ENCODE measurements at places on chromosomes 5 and 9. TPM values are rescaled to one million over a fixed set of nuclear protein-coding genes. Genes with fewer than 3 reads are reported as not detected.

SPATA31D1 gene
- total RNA-seq: not detected

STC2 gene
- 3.5 TPM for total RNA-seq

PCDHA9 gene
- total RNA-seq: 0.04 TPM

MEF2C gene
- total RNA-seq: 109 TPM

PCDHB11 gene
- total RNA-seq: 7.1 TPM

- DNase-seq: peak; percentile 93
- H3K27ac ChIP-seq: peak overlapping the region; percentile 98
- peaks cover 27% of the 10 kb centered on the region for H3K4me1 ChIP-seq
- no peak overlapping the region for H3K4me3 ChIP-seq
- H3K27me3 ChIP-seq: no peaks in the 10 kb centered on the region
Measured at GRCh38 chr5:177366528-177367322, 9.0 kb downstream of the RGS14 start.

DNA sequence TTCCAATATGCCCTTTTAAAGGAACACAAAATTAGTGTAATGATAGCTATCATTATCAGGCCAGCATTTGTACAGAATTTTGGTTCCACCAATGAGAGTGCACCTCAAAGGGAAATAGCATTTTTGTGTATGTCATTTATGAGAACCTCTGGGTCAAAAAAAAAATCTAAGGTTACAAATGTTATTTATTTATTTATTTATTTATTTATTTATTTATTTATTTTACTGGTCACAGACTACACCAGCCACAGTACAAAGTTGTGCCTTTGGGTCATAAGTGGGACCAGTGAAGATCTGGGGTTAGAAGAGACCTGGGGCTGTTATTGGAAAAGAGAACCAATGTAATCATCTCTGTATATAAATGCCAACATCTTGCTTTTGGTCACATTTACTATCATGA is 523.9 kb downstream of the CETN3 start:
- H3K4me3 ChIP-seq: no peak overlapping the region
- H3K27ac ChIP-seq: no peak overlapping the region
- no peaks in the 10 kb centered on the region for H3K4me1 ChIP-seq
- DNase-seq: no peak
- no peaks in the 10 kb centered on the region for H3K27me3 ChIP-seq

- no peak overlapping the region for H3K27ac ChIP-seq
- no peak overlapping the region for H3K4me3 ChIP-seq
- no peak for DNase-seq
- no peaks in the 10 kb centered on the region for H3K27me3 ChIP-seq
- no peaks in the 10 kb centered on the region for H3K36me3 ChIP-seq
Measured at GRCh38 chr5:116938488-116938887, 363.9 kb upstream of the SEMA6A start.

- H3K27me3 ChIP-seq: no peaks in the 10 kb centered on the region
- H3K27ac ChIP-seq: no peak overlapping the region
- no peaks in the 10 kb centered on the region for H3K36me3 ChIP-seq
- DNase-seq: no peak
- no peaks in the 10 kb centered on the region for H3K4me1 ChIP-seq
Measured at GRCh38 chr5:57642066-57642465, 159.5 kb upstream of the ACTBL2 start.

GRCh38 chr9:93902780-93903655 is 52.1 kb downstream of the BARX1 start:
- H3K4me1 ChIP-seq: no peaks in the 10 kb centered on the region
- H3K27ac ChIP-seq: no peak overlapping the region
- no peaks in the 10 kb centered on the region for H3K36me3 ChIP-seq
- H3K4me3 ChIP-seq: no peak overlapping the region

DNA sequence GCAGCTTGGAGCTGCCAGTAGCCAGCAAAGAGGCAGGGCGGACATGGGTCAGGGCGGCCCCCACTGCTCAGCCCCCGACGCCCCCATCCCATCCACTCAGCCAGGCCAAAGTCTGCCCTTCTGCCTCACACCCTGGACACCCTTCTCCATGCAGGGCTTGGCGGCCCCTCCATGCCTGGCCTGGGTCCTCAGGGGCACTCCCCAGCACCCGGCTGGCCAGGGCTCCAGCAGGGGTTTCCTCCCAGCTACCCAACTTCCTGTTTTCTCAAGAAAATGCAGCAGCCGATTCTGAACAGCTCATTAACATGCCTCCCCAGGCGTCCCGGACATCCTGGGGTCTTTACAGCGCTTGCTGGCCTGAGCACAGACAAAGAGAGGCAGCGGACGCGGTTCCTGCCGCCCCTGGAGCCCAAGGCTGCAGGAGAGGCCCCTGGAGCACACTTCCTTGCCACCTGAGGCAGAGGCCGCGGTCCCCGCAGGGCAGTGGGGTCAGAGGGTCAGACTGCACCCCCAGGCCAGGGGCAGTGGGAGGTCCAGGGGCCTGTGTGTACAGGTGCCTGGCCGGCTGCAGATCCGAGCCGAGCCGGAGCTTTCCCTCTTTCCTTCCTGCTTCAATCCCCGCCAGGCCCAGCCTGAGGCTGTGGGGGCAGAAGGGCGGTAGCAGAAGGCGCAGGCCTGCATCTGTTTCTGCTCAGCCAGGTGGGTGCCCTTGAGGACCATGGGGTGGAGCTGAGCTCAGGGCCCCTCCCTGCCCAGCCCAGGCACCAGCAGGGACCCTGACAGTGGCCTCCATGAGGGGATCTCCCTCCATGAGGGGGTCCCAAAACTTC is 18.7 kb upstream of the NRARP start:
- no peak overlapping the region for H3K4me3 ChIP-seq
- no peak for DNase-seq
- no peak overlapping the region for H3K27ac ChIP-seq

- H3K36me3 ChIP-seq: no peaks in the 10 kb centered on the region
- H3K27ac ChIP-seq: no peak overlapping the region
- no peaks in the 10 kb centered on the region for H3K27me3 ChIP-seq
- no peak overlapping the region for H3K4me3 ChIP-seq
- no peaks in the 10 kb centered on the region for H3K4me1 ChIP-seq
- DNase-seq: no peak
Measured at GRCh38 chr9:75282047-75282446, 193.7 kb downstream of the OSTF1 start.

DNA sequence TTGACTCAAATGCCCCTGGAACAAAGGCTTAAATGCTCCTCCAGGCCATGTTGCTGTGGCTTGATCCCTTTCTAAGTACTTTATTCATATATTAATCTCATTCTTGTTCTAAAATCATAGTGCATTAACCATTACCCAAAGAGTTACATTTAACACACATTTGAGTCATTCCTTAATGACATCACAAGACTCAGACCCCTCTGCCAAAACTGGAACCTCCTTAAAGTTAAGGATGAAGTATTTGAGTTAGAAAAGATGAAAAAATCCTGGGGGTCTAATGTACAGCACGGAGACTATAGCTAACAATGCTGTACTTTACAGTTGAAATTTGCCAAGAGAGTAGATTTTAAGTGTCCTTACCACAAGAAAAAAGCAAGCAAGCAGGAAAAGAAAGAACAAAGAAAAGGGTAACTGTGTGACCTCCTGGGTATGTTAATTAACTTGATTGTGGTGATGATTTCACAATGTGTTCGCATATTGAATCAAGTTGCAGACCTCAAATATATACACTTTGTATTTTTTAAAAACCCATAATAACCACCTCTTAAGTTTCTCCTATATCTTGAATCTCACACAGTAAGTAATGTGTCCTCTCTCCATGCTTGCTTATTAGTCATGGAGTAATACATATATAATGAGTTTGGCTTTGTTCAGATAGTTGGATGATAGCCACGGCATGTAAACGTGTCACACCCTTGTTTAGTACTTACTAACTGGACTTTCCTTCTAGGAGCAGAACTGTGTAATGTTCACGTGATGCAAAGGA is 376.9 kb downstream of the SEMA5A start:
- no peaks in the 10 kb centered on the region for H3K4me1 ChIP-seq
- no peak overlapping the region for H3K4me3 ChIP-seq
- no peaks in the 10 kb centered on the region for H3K36me3 ChIP-seq
- DNase-seq: no peak

DNA sequence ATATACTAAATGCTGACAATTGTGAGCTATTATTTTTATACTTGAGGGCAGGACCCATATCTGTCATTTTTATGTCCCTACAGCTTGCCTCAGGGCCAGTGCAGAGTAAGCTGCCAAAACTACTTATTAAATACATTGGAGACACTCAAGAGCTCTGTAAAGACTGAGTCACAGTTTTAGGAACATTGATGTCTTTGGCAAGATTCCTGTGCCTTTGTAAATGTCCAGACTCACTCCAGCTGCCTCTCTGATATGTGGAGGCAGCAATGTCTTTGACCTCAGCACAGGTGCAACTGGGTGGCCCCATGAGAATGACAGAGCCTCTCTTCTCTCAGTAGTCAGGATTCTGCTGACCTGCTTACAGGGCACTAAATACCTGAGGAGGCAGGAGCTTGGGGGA is 363.2 kb downstream of the OSTF1 start:
- H3K36me3 ChIP-seq: no peaks in the 10 kb centered on the region
- DNase-seq: no peak
- H3K4me1 ChIP-seq: no peaks in the 10 kb centered on the region
- H3K27ac ChIP-seq: no peak overlapping the region
- H3K4me3 ChIP-seq: no peak overlapping the region
- no peaks in the 10 kb centered on the region for H3K27me3 ChIP-seq

DNA sequence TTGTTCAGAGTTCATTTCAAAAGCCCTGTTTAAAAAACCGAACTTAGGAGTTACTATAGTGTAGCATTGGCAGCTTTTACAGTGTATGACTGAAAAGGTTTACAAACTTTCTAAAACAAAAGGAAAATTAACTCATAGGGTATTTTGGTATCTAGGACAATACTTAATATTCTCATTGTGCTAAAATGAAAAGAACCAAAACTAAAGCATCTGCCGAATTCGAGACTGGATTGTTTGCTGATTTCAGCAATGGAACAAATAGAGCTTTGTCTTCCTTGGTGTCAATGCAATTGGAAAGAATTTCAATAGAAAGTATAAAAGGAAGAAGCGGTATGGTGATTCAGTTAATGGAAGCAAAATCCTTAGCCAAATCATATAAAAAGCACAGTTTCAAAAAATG is 254.1 kb downstream of the SLF1 start:
- DNase-seq: no peak
- H3K36me3 ChIP-seq: no peaks in the 10 kb centered on the region
- no peaks in the 10 kb centered on the region for H3K4me1 ChIP-seq

- no peaks in the 10 kb centered on the region for H3K27me3 ChIP-seq
- H3K4me1 ChIP-seq: no peaks in the 10 kb centered on the region
- DNase-seq: no peak
- H3K36me3 ChIP-seq: no peaks in the 10 kb centered on the region
- no peak overlapping the region for H3K4me3 ChIP-seq
Measured at GRCh38 chr5:31626156-31626555, 12.8 kb upstream of the PDZD2 start.

- no peaks in the 10 kb centered on the region for H3K27me3 ChIP-seq
- no peaks in the 10 kb centered on the region for H3K4me1 ChIP-seq
- no peak overlapping the region for H3K27ac ChIP-seq
- no peak for DNase-seq
Measured at GRCh38 chr5:151562019-151562707, 29.0 kb downstream of the FAT2 start.

GRCh38 chr5:66904189-66904588 is 292.4 kb downstream of the CD180 start:
- H3K27ac ChIP-seq: no peak overlapping the region
- H3K27me3 ChIP-seq: no peaks in the 10 kb centered on the region
- no peak for DNase-seq

GRCh38 chr9:130990306-130990977 is 18.5 kb upstream of the LAMC3 start:
- H3K4me1 ChIP-seq: peaks cover 3% of the 10 kb centered on the region
- H3K27ac ChIP-seq: no peak overlapping the region
- no peaks in the 10 kb centered on the region for H3K36me3 ChIP-seq
- H3K27me3 ChIP-seq: no peaks in the 10 kb centered on the region
- H3K4me3 ChIP-seq: no peak overlapping the region
- no peak for DNase-seq

DNA sequence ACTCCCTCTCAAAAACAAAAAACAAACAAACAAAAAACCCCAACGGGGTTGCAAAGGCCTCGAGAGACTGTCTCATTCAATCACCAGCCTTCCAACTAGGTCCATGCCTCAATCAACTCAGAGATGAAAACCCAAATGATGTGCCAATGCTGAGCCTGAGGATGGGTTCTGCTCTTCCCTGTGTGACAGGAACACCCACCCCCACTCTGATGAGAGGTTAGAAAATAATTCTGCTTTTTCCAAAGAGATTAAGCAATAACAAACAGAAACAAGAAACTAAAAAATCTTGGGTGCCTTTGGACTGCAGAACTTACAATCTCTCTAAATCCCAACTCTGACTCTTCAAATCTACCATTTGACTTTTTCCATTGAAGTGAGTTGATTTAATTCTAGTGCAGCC is 25.5 kb upstream of the FBP1 start:
- H3K36me3 ChIP-seq: no peaks in the 10 kb centered on the region
- no peaks in the 10 kb centered on the region for H3K27me3 ChIP-seq
- H3K4me1 ChIP-seq: peaks cover 14% of the 10 kb centered on the region
- DNase-seq: no peak

GRCh38 chr9:114454652-114455051 is 50.6 kb downstream of the WHRN start:
- no peak overlapping the region for H3K4me3 ChIP-seq
- DNase-seq: no peak
- H3K4me1 ChIP-seq: peaks cover 24% of the 10 kb centered on the region
- H3K36me3 ChIP-seq: no peaks in the 10 kb centered on the region

GRCh38 chr5:173901705-173902104 is 13.6 kb downstream of the CPEB4 start:
- H3K4me3 ChIP-seq: no peak overlapping the region
- peaks cover 15% of the 10 kb centered on the region for H3K36me3 ChIP-seq
- no peak for DNase-seq
- H3K4me1 ChIP-seq: peaks cover 59% of the 10 kb centered on the region
- H3K27me3 ChIP-seq: no peaks in the 10 kb centered on the region
